ENCODE measurements at places on chromosomes 2 and 18.

GRCh38 chr2:74188018-74188601, 9.4 kb upstream of the MOB1A start:
- no peak for DNase-seq

- no peak for DNase-seq
Measured at GRCh38 chr2:28357055-28357454, 35.6 kb upstream of the FOSL2 start.

DNA sequence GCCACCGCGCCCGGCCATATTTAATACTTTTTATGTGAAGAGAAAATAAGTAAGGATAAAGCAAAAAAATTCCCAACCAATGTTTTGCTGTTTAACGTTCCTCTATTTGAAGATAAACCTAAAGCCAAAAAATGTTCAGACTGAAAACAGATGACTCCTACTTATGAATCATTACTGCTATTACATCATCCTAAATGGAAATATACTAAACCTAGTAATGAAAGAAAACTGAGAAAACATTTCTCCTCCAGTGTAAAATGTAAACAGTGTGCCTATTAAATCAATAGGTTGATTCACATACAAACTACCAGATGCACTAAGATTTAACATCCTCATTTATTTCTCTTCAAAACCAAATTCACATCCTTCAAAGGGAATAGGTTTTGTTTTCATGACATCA, 43.5 kb downstream of the CWC22 start:
- no peak for DNase-seq

GRCh38 chr2:68732036-68732932, 2.3 kb upstream of the ARHGAP25 start:
- no peak for DNase-seq

- DNase-seq = no peak
Measured at GRCh38 chr18:54035927-54036326, 188.5 kb downstream of the MBD2 start.

DNA sequence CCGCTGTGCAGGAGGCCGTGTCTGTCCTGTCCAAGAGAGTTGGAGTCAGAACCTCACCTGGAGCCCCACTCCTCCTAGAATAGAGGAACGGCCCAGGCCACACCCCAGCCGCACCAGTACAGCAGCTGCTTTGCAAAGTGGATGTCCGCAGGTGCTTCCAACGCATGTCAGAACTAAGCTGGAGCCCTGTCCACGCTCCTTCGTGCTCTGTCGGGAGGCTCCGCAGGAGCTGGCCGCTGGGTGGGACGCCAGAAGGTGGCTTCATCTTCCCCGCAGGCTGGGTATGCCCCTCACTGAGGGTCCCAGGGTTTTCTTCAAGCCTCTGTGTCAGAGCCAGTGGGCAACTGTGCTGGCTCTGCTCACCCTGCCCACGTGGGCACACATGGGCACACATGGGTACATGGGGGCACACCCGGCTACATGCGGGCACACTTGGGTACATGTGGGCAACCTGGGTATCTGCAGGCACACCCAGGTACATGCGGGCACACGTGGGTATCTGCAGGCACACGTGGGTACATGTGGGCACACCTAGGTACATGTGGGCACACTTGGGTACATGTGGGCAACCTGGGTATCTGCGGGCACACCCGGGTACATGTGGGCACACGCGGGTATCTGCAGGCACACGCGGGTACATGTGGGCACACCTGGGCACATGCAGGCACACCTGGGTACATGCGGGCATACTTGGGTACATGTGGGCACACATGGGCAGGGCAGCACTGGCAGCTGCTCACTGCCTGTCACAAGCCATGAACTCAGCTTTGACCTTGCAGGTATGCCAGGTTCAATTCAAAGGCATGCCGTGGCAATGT, 67.1 kb upstream of the CTDP1 start:
- DNase-seq = no peak

DNA sequence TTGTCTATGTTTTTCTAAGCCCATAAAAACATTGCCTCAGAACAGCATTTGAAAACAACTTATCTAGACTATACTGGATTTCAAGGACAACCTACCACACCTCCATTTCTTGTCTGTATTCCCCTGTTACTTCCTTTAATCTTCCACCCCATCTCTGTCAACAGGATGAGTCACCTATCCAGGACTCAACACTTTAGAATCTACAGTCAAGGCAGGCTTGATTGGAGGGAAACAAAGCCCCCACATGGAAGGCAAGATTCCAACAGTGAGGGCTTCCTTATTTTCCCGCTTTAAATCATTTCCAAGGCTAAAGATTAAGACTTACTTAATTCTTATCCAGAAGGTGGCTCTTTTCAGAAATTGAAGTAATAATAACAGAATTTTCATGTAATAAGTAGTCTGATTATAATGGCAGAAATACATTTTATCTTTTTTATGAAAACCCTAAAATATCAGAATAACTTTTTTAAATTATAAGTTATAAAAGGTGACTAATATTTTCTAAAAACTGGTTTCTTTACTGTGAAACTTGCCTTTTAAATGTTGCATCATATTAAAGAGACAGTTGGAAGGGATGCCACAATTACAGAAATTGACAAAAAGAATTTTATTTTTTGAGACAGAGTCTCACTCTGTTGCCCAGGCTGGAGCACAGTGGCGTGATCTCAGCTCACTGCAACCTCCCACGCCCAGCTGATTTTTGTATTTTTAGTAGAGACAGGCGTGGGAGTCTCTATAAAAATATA, 138.7 kb upstream of the CCDC150 start:
- no peak for DNase-seq

GRCh38 chr2:107473150-107473549, 353.5 kb upstream of the RGPD4 start:
- no peak for DNase-seq

GRCh38 chr18:11955239-11956029, 25.9 kb upstream of the IMPA2 start:
- no peak for DNase-seq

Data from stimulated activated CD8-positive, alpha-beta memory T cell treated with anti-CD3 and anti-CD28 coated beads, Interleukin-2, amount 100 ng/mL, for 1 hour (primary cell).